Cardiac muscle cell (in vitro differentiated cells and primary cell): ENCODE measurements at places on chromosomes 12 and 14.

DNA sequence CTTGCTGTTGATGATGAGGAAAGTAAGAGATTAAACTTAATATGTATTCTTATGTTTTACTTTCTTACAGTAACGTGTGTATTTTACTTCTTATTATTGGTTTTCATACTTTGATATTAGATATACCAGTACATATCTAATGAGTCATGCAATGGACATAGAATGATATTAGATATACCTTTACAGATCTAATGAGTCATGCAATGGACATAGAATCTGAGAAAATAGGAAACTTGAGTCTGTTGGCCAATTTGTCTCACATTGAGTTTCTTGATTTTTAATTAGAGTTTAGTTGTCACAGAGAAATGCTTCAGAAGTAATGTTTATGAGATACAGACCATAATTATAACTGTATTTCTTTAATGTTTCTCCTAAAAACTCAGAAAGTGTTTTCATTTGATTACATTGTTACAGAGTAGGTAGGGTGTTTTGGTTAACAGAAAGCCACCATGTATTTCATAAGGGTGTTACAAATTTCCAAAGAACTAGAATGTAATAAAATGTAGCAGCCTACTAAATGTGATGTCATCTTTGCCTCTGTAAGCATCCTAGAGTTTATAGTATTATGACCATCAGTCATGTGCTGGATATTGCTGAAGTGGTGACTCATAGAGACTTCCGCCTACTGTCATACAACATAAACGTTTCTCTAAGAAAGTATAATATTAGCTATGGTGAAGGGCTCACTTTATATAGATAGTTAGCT is 3.0 kb downstream of the GAS2L3 start:
- DNase-seq, result no peak

DNA sequence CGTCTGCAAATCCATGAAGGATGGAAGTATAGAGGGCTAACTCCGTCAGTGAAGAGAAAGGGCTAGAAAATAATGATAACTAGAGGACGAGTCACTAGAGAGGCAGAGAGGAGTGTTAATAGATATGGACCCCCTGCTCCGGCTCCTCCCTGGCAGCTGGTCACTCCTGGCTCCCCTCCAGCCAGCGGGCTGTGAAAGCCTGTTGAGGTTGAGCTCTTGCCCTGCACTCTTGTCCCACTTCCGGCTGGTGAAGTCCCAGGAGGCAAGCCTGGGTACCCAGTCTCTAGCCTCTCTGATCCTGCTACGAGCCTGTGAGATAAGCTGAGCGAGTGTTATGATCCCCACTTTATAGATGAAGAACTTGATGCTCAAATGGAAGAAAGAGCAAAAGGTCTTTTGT is 90.3 kb downstream of the RFX4 start:
- DNase-seq, result peak; percentile 32

GRCh38 chr14:103099081-103099732 is 4.7 kb downstream of the EXOC3L4 start:
- DNase-seq, result no peak

- DNase-seq, result peak; percentile 5
These were observed 33.0 kb downstream of the HIGD1C start for GRCh38 chr12:50985322-50985721.

DNA sequence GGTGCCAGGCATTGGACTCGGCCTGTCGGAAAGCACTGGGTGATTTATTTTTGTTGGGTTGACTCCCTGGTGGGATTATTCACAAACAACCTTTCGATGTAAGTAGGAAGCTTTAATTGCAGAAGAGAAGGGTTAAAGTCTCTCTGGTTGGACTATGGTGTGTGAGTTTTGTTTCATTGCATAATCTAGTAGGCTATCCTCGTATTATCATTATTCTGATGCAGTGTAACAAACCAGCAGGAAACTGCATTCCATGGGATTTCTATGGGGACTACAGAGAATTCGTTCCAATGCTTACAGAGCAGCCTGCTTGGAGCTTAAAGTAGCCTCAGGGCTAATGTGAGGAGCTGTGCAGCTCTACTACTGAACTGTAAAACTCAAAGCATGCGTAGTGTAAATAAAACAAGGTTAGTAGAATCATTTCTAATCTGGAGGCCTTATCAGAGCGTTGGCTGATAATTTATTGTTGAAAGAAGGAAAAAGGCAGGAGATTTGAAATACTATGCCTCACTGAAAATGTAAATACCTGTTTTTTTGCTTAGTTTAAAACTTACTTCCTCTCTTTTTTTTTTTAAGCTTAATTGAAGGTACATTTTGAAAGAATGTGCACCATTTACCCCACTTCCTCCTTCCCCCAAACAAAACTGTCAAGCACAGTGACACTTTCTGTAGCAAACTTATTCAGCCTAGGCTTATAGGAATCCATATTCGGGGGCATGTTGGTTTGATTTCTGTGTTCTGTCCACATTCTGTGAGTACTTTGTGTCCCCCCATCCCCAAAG is 226.7 kb downstream of the NPAS3 start:
- no peak for DNase-seq

GRCh38 chr12:13784504-13784903 is 196.9 kb downstream of the GRIN2B start:
- no peak for DNase-seq

DNA sequence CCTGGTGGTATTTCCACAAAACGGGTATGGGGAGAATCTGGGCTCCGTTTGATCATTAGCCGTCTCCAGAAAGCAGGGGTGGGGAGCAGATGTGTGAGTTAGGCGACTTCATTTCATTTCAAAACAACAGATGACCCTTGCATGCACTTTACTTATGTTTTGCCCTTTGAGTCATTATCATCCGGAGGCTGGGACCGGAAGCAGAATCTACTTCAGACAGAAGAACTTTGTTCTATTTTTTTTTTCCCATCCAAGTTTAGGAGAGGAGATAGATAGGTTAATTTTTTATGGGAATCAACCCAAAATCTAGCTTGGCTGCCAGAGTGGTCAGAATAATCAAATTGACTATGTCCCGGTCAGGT is 31.3 kb upstream of the CMAS start:
- DNase-seq, result no peak

GRCh38 chr12:23559268-23559753 is 390.2 kb downstream of the SOX5 start:
- no peak for DNase-seq

GRCh38 chr12:92108651-92109050 is 37.0 kb downstream of the BTG1 start:
- peak; percentile 87 for DNase-seq

DNA sequence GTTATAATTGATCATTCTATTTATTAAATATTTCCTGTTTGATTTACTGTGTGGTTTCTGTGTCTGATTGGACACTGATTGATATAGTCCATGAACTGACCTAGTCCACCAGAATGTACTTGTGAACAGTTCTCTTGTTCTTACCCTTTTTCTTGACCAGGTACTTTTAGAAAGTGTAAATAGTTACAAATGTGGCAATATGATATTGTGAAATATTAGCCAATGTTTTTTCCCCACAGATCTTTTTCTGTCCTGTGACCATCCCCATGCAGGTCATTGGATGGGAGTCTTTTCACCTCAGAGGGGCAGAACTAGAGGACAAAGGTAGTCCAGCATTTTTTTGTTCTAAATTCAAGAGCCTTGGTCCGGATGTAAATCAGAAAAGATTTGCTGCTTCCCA is 8.3 kb upstream of the CRY1 start:
- DNase-seq, result no peak

GRCh38 chr14:45785240-45785639 is 532.2 kb upstream of the MIS18BP1 start:
- no peak for DNase-seq

DNA sequence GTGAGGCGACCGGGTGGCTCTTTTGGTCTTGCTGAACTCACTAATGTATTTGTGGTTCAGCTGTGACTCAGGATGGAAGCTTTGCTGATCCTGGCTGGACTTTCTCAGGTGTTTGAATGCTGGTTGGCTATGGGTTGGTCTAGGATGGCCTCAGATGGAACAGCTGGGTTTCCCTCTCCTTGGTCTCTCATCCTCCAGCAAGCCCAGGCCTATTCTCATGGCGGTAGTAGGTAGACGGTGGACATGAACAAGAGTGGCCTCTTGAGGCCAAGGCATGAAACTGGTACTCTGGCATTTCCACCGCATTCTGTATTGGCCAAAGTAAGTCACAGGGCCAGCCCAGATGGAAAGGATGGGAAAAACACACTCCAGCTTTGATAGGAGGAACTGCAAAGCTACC is 11.8 kb upstream of the POLR3B start:
- peak; percentile 64 for DNase-seq

GRCh38 chr12:69266036-69266635 is 26.8 kb downstream of the CPSF6 start:
- no peak for DNase-seq

DNA sequence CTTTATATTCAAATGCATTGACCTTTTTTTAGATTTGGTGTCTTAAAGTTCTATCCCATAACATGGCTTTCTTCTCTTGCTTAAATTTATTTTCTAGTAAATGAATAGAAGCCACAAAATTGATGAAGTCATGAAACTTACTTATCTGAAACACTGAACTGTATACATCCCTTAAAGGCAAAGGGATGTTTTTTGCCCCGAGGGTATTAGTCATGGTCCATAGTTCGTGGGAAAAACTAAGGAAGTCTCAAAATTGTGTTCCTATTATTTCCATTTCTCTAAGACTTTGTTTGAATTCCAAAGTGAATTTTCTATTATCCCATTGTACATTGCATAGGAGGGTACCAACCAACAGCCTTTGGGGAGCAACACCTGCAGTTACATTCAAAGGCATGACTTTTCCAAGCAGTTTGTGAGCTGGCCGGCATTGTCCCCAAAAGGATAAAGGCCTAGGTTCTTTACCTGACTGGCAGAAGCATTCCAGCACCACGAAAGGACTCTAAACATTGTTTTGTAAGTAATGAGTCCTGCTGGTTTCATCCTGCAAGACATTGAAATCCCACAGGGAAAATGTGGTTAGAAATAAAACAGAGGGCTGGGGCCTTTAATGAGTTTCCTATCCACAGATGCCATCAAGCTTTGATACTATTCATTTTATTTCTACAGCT is 473.5 kb downstream of the PRKD1 start:
- DNase-seq, result no peak

DNA sequence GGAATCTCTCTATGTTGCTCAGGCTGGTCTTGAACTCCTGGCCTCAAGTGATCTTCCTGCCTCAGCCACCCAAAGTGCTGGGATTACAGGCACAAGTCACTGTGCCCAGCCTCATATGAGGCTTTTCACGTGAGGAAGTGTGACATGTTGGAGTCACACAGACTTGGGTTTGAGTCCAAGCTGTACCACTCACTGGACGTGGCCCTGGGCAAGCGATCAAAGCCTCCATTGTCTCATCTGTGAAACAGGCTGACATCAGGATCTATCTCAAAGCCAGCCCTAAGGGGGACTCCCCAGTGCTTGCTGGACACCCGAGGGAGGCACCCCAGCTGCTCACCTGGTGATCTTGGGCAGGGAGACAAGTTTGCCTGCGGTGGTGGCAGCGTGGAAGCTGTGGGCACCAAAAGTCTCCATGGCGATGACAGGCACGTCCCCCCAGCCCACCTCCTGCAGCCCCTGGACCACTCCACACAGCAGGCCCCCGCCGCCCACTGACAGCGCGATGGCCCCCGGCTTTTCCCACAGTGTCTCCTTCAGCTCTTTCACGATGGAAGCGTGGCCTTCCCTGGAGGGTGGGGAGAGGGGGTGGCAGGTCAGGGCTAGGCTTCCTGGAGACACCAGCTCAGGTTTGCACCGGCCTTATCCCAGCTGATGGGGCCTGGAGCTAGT is 6.7 kb downstream of the SDS start:
- no peak for DNase-seq

GRCh38 chr12:22698576-22698975 is 73.6 kb downstream of the ETNK1 start:
- no peak for DNase-seq

GRCh38 chr12:40946612-40947194 is 241.4 kb upstream of the PDZRN4 start:
- peak; percentile 58 for DNase-seq

DNA sequence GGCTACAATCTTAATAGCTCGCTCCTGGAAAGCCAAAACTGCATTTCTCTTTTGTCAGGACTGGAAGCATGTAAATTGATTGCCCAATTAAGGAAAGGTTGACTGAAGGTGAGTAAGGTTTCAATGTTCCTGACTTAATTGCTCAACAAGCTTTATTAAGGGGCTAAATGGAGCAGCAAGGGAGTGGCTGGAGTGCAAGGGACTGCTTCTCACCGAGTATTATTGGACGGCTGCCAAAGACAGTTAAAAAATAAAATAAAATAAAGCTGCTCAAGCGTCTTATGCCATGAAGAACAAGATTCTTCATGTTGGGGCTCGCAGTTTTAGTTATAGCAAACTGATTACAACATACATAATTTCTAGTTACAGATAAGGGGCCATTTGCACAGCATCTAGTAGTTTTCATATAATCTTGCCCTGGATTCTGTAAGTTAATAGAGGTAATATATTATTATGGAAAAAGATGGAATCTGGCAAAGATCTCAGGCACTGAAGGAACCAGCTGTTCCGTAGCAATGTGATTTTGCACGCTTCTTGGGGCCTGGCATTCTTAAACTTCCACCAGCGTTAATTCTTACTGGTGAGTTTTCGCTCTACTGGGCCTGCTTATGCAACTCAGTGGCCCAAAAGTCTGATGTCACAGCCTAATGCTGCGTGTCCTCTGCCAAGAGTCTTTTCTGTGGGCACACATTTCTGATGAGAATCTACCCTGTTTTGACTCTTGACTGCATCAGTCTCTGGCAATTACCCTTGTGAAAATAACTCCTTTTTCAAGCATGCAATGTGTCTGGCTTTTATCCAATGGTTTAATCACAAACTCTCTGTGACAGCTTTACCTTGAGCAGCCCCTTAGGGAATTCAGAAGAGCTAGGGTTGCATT is 108.5 kb downstream of the SLC38A1 start:
- peak; percentile 72 for DNase-seq

GRCh38 chr14:41521891-41522290 is 84.8 kb upstream of the LRFN5 start:
- DNase-seq, result no peak

GRCh38 chr12:121005346-121005815 is 10.9 kb downstream of the C12orf43 start:
- peak; percentile 64 for DNase-seq

DNA sequence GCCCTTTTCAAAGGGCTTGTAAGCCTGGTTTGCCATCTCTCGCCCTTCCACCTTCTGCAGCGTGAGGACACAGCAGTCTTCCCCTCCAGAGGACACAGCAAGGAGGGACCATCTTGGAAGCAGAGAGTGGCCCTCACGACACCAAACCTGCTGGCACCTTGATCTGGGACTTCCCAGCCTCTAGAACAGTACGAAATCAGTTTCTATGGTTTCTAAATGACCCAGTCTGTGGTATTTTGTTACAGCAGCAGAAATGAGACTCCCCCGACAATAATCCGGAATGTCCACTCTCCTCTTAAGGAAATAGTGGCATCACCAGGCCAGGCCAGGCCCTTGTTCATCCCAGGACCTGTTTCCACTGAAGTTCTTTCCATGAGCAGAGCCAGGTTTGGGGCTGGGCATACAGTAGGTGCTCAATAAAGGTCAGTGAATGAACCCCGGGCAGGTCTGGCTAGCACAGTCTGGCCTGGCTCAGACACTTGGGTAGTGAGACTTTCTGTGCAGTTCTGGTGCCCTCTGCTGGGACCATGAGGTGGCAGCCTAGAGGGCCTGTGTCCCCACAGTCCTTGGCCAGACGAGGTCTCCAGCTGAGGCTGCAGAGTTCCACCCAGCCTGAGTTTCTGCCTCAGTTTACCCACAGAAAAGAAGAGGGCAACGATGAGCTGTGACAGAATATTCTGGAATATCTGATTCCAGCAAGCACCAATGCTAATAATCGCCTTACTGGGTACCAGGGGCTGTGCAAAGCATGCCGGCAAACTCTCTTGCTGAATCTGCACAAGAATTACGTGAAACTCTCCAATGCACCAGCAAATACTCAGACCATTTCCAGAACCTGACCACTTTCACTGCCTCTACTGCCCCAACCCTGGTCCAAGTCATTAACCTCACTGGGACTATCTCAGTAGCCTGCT is 14.0 kb downstream of the ABCB9 start:
- DNase-seq, result peak; percentile 80
